ENCODE measurements at places on chromosomes 7 and 10.

DNA sequence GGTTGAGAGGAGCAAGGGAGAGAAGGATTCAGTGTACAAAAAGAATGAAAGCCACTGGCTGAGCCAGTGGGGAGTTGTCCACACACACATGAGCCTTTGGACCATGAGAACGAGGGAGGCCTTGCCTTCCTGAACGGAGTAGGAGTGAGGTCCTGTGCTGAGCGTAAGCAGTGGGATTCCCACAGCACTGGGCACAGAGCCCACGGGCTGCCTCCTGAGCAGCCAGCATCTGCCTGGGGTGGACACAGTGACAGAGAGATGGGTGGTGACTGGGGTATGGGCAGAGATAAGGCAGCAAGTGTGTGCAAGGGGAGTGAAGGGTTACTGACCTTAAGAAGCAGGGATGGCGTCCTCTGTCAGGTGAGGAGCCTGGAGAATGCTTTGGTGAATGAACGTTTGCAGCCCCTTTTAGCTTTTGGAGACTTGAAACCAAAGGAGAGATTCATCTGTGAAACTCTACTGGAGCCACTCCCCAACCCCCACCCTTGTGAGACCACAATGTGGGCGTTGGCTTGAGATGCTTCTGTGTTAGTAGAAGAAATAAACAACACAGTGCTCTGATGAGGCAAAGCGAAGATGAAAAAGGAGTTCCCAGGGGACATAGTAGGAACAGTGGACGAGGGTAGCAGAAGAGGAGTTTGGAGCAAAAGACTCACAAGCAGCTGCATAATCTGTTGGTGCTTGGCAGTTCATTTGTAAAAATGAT lies 56.5 kb downstream of the FIGNL1 start:
- DNase-seq = peak; percentile 73

GRCh38 chr7:33903791-33904680 lies 1.3 kb upstream of the BMPER start:
- DNase-seq = no peak

DNA sequence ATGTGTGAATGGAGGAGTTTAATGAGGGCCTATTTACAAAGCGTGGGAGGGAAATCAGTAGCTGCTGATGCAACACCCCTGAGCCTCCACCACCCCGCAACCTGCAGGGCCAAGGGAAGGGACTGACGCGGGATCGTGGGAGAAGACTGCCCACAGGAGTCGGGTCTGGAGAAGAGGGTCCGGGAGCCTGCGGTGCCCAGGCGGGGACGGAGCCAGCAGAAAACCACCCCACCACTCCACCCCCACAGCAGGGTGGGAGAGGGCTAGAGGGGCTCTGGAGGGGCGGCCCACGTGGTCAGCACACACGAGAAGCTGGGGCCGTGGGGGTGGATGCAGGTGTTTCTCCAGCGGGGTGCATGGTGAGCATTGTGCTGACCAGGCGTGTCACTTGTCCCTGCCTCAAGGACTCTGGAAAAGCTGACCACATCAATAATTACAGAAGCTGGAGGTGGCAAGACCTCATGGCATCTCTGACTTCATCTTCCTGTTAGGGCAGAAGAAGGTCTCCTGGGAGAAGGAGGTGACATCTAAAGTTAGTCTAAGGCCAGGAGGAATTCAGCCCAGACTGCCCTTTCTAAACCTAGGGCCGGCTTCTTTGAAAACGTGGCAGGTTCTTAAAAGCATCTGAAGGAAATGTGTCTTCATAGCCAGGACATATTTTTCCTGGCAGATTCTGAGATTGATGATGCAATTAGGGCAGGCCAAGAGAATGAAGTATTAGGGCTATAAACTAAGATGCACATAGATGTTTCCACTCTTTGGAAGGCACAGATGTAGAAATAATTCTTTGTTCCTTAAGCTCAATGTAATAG lies 150.9 kb downstream of the RGS10 start:
- DNase-seq = no peak

- DNase-seq = no peak
Measured at GRCh38 chr10:126110489-126111180, 214.3 kb downstream of the FANK1 start.

- no peak for DNase-seq
Measured at GRCh38 chr10:97574374-97575126, 2.0 kb downstream of the ANKRD2 start.

DNA sequence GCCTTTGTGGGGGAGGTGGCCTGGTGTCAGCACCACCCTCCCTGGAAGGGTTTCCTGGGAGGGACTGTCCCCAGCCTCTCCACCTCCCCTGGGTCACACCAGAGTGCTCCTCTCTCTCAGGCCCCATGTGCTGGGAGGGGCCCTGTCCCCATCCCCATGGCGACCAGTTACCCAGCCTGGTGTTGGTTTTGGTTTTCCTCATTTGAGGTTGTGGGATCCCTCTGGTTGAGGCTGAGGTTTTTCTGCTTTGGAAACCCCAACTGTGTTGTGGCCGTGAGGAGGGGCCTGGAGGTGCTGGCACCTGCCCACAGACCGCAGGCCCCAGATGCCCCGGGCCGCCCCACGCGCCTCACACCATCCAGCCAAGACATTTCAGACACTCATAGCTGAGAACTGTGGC lies 106.3 kb downstream of the GRK5 start:
- DNase-seq = peak; percentile 78

GRCh38 chr7:2520131-2520760 lies 672 bp downstream of the LFNG start:
- DNase-seq = peak; percentile 49

DNA sequence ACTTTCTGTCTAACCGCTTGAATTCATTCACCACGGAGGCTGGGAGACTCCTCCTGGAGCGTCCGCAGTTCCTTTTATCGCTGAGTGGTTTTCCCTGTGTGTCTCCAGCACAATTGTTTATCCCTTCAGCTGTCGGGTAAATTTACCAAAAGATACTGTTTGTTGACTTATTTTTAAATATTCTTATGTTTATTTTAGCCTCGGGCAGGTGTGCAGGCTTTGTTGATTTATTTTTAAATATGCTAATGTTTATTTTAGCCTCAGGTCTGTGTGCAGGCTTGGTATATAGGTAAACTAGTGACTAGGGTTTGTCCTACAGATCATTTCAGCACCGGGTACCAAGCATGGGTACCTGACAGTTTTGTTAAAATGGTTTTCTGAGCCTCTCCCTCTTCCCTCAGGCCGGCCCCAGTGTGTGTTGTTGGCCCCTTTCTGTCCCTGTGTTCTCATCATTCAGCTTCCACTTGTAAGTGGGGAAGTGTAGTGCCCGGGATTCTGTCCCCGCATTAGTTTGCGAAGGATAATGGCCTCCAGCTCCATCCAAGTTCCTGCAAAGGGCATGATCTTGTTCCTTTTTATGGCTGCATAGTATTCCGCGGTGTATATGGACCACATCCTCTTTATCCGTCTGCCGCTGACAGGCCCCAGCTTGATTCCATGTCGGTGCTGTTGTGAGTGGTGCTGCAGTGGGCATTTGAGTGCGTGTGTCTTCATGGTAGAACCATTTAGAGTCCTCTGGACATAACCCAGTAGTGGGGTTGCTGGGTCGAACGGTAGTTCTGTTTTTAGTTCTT lies 5.3 kb downstream of the GET4 start:
- no peak for DNase-seq

DNA sequence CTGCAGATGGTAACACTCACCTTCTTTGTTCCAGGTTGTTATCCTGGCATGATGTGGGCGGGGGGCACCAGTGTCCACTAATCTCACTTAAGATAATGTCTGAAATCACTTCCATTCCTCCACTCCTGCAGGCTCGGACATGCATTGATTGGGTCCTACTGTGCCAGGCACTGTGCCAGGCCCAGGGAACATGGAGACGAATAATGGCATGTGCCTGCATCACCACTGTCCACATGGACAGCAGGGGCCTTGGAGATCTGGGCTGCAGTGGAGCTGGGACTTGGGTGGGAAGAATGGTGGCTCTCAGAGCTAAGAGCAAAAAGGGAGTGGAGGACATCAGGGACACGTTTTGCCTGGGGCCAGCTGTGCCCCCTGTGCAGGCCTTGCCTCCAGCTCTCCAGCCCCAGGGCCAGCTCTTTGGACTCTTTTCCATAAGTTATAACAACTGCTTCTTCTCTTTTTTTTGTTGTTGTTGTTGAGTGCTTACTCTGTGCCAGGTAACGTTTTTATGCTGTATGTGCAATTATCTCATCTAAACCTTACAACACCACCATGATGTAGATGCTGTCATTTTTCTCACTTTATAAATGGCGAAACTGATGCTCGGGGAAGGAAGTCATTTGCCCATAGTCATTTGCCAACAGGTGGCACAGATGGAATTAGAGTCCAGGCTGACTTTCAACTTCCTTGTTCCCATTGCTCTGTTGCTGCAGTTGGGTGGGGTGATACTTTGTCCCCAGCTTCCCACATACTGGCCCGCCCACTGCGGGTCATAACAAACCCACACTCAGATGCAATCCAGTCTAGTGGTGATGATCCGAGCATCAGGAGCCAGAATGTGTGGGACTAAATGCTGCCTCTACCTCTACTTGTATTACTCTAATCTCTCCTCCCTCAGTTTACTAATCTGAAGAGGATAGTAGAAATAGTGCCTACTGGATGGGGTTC lies 19.1 kb downstream of the PLPP4 start:
- no peak for DNase-seq

DNA sequence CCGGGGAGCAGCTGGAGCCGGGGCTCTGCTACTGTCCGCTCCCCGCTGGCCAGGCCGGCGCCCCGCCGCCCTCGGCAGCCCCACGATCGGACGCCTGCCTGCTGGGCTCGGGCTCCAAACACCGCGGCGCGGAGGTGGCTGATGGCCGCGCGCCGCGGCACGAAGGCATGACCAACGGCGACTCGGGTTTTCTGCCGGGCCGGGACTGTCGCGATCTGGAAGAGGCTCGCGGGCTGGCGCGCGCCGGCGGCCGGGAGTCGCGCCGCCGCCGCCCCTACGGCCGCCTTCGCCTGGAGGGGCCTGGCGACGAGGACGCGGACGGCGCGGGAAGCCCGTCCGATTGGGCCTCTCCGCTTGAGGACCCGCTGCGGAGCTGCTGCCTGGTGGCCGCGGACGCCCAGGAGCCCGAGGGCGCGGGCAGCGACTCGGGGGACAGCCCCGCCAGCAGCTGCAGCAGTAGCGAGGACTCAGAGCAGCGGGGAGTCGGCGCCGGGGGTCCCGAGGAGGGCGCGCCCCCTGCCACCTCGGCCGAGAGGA lies 570 bp downstream of the TBC1D12 start:
- DNase-seq = peak; percentile 6

DNA sequence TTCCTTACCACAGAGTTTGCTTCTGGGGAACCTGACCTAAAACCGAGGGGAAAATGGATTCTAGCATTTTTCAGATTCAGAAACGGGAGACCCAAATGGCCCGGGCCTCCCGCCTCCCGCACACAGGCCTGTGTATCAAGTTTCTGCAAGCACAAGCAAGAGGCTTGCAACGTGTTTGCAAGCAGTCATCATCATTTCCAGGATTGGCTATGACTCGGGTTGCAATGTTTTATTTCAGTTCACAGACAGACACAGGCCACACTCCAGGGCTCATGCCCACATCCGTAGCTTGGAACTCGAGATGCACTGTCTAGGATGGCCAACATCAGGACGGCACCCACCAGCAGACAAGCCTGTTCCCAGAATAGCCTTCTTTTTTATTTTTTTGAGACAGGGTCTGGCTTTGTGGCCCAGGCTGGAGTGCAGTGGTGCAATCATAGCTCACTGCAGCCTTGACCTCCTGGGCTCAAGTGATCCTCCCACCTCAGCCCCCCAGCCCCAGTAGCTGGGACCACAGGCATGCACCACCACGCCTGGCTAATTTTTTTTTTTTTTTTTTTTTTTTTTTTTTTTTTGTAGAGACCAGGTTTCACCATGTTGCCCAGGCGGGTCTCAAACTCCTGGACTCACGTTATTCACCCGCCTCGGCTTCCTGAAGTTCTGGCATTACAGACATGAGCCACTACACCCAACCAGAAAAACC lies 68.1 kb upstream of the FOXK1 start:
- DNase-seq = no peak

DNA sequence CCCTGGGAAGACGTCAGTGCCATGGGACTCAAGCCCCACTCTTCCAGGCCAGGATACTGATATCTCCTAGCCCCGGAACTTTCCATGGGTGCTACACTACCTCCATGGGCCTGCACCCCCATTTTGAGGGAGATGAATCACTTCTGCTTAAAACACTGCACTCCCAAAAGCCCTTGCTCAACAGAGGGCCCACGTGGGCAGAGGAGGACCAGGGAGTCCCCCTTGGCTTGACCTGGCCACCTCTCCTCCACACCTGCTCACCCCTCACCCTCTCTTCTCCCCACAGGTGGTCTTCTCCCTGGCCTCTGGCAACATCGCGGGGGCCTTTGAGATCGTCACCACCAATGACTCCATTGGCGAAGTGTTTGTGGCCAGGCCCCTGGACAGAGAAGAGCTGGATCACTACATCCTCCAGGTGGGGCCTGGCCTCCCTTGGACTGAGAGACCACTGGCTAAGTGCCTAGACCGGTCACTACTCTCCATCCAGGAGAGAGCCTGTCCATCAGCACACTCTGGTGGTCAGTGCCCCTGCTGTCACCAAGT lies 19.9 kb upstream of the C10orf105 start:
- DNase-seq = no peak

DNA sequence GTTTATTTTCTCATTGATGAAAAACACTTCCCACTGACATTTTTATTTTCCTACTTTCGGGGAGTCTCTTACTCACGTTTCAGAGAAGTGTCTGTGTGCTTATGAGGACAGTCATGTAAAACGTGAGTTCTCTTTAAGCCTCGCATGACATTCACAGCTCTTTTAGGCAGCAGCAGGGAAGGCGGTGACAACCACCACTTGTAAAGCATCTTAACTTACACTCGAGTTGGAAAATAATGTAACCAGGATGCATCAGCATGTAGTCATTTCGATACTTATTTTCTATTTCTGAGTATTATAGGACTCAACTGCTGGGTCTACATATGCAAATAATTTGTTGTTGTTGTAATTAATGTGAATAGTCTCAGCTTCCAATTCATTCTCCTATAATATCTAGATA lies 153.6 kb downstream of the SEMA3D start:
- DNase-seq = no peak

- peak; percentile 76 for DNase-seq
Measured at GRCh38 chr10:101141616-101142532, 10.8 kb downstream of the TLX1 start.

- DNase-seq = no peak
Measured at GRCh38 chr10:13834581-13835286, 248.0 kb downstream of the PRPF18 start.

GRCh38 chr7:35553519-35553918 lies 141.4 kb downstream of the HERPUD2 start:
- no peak for DNase-seq

DNA sequence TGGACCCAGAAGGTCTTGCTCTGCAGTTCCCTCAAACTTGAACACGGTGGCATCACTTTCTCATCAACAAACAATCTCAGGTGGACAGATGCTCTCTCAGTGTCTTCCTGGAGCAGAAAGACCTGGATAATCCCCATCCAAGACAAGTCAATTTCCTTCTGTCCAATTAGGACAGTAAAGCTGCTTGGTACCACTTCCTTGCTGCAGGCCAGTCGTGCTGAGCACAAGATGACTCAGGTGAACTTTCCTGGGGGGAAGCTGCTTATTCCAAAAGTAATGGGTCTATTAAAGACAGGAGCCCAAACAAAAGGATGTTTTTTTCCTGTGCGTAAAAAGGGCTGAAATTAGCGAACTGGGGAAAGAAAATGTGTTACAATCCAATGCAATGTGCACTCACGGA lies 107.6 kb upstream of the AFAP1L2 start:
- DNase-seq = no peak

GRCh38 chr7:48042636-48043035 lies 7.3 kb downstream of the C7orf57 start:
- DNase-seq = no peak

GRCh38 chr10:92990615-92991014 lies 70.0 kb upstream of the CYP26C1 start:
- peak; percentile 14 for DNase-seq

GRCh38 chr7:118311121-118311836 lies 86.8 kb downstream of the ANKRD7 start:
- DNase-seq = no peak

GRCh38 chr10:79393924-79394610 lies 46.8 kb downstream of the PPIF start:
- DNase-seq = no peak
